HS-5 (cell line): ENCODE measurements at places on chromosomes 13 and 19.

DNA sequence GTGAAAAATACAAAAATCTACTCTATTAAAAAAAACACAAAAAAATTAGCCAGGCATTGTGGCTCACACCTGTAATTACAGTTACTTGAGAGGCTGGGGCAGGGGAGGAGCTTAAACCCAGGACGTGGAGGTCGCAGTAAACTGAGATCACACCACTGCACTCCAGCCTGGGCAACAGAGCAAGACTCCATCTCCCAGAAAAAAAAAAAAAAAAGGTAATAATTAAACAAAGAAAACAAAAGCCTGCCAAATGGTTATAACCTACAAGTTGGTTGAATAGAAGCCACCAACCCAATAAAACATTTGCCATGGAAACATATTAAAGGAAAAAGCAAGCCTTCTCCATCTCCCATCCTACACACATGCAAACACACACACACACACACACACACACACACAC, 255.2 kb downstream of the ITGBL1 start:
- DNase-seq, result no peak

DNA sequence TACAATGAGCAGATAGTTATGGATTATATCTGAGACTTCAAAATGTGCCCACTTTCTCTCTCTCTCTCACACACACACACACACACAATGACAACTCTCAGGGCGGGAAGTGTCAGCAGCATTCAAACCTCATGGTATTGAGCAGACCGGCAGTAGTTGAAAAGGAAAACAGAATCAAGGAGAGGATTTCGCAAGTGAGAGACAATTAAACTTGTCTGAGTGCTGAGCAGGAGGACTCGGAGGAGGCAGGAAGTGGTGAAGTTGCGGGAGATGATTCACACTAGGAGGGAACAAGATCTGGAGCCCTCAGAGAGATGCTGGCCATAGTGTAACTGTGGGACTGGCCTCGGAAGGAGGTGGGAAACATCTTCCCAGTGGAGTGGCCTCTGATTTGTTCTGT, 353.1 kb downstream of the EFNB2 start:
- peak; percentile 58 for DNase-seq

DNA sequence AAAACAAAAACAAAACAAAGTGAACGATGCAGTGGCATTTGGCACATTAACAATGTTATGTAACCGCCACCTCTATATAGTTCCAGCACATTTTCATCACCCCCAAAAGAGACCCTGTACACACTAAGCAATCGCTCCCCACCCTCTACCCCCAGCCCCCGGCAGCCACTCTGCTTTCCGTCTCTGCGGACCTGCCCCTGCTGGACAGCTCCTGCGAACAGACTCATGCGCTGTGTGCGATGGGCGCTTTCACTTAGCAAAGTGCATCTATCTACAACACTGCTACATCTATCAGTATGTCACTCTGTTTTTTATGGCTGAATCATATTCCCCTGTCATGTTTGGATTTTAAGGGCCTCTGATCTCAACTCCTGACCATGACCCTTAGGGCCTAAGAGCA, 25.1 kb upstream of the TMEM160 start:
- no peak for DNase-seq

DNA sequence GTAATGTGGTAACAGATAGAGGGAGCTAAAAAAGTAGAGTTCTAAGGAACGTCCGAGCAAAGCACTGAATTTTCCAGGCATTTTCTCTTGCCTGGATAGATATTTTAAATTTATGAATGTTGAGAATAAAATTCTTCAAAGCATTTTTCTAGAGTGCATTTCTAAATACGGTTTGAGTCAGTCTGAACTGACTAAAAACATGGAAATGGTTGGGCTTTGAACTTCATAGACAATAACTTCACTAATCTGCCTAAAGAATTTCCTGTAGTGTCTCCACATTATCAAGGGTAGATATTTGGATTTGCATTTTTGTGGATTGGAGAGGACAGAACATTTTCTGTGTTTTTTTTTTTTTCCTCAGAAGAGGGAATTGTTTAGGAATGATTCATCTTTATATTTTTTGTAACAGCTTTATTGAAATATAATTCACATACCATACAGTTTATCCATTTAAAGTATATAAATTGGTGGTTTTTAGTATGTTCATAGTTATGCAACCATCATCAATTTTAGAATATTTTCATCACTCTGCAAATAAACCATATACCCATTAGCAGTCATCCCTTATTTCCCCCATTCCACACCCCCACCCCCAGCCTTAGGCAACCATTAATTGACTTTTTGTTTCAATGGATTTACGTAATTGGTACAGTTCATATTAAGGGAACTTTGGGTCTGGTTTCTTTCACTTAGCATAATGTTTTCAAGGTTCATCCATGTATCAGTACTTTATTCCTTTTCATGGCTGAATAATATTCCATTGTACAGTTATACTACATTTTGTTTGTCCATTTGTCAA, 20.7 kb downstream of the GARRE1 start:
- peak; percentile 84 for DNase-seq

DNA sequence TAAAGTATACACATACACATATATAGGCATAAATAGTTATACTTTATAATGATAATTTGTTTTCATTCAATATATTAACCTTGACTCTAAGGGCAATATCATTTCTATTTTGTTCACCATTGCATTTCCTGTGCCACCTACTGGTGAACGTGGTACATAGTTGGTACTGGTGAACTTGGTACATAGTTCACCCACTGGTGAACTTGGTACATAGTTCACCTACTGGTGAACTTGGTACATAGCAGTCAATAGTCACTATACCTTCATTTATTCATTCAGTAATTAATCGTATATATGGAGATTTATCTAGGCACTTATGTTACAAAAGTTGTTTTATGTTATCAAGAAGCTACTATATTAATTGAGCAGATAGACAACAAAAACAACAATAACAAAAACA, 172.6 kb upstream of the ATXN8OS start:
- DNase-seq, result no peak

GRCh38 chr19:10935371-10936059, 6.9 kb downstream of the TIMM29 start:
- no peak for DNase-seq

DNA sequence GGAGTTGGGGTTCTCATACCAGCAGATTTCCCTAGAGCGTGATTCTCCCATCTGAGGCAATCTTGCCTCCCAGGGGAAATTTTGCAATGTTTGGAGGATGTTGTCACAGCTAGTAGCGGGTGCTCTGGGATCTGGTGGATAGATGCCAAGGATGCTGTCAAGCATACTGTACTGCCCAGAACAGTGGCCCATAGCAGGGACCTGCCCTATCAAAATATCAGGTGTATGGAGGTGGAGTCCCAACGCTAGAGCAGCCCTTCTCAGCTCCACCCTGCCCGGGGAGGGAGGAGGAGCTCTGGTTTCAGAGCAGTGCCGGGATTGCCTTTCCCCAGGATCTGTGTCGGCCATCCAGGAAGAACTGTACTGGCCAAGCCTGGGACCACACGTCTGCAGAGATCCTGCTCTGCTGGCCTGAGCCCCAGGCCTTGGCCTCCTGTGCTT, 10.9 kb upstream of the QTRT1 start:
- no peak for DNase-seq

DNA sequence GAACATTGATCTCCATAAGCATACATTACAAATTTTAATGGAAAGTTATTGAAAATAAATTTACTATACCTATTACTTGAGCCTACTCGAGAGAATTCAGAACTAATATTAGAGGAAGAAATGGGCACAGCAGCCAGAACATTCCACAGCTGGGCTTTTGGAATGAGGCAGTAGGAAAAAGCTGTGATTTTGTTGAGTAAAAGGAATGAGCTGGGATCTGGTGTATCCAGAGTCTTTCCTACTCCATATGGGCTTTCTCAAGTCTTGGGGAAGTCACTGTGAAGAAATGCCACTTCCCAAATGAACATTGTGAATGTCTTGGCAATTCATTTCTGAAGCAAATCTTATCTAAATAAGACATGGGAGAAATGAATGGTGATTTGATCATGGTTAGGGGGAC, 93.1 kb downstream of the CYSLTR2 start:
- DNase-seq, result no peak

DNA sequence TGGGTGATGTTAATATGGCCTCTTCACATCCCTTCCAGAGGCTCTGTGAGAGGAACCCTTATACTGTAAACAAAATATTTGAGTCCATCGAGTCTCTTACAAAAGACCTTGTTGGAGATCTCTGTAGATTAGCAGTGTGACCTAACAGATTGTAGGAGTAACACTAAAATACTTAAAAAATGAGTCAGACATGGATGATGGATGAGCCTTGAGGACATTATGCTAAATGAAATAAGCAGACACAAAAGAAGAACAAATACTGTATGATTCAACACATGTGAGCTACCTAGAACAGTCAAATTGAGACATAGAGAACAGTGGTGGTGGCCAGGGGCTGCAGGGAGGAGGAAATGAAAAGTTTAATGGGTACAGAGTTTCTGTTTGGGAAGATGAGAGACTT, 152.2 kb upstream of the UBL3 start:
- no peak for DNase-seq

GRCh38 chr13:48682436-48682835, 28.7 kb downstream of the CYSLTR2 start:
- DNase-seq, result no peak

- DNase-seq, result no peak
Measured at GRCh38 chr13:51778392-51778791, 25.6 kb downstream of the DHRS12 start.

GRCh38 chr13:49399801-49400472, 43.9 kb downstream of the CAB39L start:
- DNase-seq, result no peak

- DNase-seq, result no peak
Measured at GRCh38 chr13:50831512-50831911, 12.0 kb downstream of the DLEU7 start.

GRCh38 chr13:33438918-33439317, 153.4 kb upstream of the STARD13 start:
- DNase-seq, result no peak
